Ureter (tissue), 1 donor: ENCODE measurements at places on chromosomes 5 and 9. TPM values are rescaled to one million over a fixed set of nuclear protein-coding genes. Genes with fewer than 3 reads are reported as not detected.
A peak's percentile ranks its signal among the peaks of the same experiment; 100 is the strongest.

GRCh38 chr5:167732499-167732898, 558.9 kb upstream of the WWC1 start:
- DNase-seq, result no peak

- DNase-seq, result no peak
Observed at GRCh38 chr9:976943-977837, 735 bp downstream of the DMRT3 start.

DNA sequence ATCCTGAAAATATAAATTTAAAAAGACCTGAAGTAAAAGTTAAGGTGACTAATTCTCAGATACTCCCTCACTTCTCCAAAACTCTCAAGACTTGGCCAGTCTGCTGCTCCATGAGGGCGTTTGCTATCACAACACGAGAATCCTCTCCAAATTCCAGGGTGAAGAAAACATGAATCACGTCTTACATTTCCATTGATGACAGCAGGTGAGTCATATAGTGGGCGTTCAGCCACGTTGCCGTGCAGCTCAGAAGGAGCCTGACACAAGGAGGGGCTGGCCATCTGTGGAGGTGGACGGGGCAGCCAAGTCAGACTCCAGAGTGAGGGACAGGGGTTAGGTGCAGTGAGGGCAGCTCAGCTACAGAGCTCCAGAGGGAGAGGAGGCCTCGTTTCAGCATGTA, 555.1 kb upstream of the ADAMTS16 start:
- DNase-seq, result no peak

DNA sequence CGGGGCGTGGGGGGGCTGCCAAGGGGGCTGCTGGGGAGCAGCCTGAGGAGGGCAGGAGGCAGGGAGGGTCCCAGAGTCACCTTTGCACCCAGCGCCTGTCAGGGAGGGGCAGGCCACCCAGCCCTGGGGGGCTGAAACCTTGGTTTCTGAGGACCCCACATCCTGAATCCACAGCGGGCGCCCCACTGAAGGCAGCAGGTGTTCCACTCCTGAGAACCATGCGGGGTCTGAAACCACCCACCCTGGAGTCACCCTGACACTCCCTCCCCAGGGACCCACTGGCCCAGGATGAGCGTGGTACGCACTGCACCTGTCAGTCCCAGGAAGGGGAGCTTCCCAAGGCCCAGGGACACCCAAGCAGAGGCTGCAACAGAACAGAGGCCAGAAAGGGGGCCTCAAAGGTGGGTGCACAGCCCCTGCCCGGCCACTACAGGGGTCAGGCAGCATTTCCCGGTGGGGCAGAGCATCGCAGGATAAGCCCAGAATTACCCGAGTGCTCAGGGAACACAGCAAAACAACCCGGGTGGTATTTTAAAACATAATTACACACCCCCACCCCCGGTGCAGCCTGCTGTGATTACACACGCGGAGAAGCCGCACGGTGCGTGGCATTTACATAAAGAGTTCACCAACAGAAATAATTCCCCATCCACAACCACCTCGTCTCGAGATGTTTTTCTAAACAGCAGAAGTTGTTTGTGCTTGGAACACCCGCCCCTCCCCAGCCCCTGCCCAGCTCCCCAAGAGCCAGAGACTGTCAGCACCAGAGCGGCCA, 57.3 kb upstream of the UBAC1 start:
- no peak for DNase-seq

- DNase-seq, result peak; percentile 51
Observed at GRCh38 chr5:93164690-93165089, 416.3 kb downstream of the NR2F1-AS1 start.

- no peak for DNase-seq
Observed at GRCh38 chr9:22343218-22343611, 103.4 kb upstream of the DMRTA1 start.

Gene AQP7
- total RNA-seq, result 8.3 TPM

Gene SPATA31C1
- total RNA-seq, result not detected
